SK-MEL-5 (cell line): ENCODE measurements at places on chromosomes 3 and 15. TPM values are rescaled to one million over a fixed set of nuclear protein-coding genes. Genes with fewer than 3 reads are reported as not detected.

ERICH6 gene
- not detected in 2 replicates for total RNA-seq

CBLB gene
- 23.0 and 29.3 TPM in 2 replicates for total RNA-seq

SAMD7 gene
- not detected in 2 replicates for total RNA-seq

SPATA12 gene
- total RNA-seq, result 0.42 and 0.69 TPM in 2 replicates

PCOLCE2 gene
- 57.2 and 60.6 TPM in 2 replicates for total RNA-seq

MKRN3 gene
- not detected in 2 replicates for total RNA-seq

XPC gene
- 25.3 and 25.9 TPM in 2 replicates for total RNA-seq

CELSR3 gene
- 3.2 and 3.6 TPM in 2 replicates for total RNA-seq

TGM4 gene
- not detected in 2 replicates for total RNA-seq

DNAH12 gene
- total RNA-seq, result not detected in 2 replicates
